ENCODE measurements at places on chromosomes 11 and 22. TPM values are rescaled to one million over a fixed set of nuclear protein-coding genes. Genes with fewer than 3 reads are reported as not detected.
A peak's percentile ranks its signal among the peaks of the same experiment; 100 is the strongest.

DNA sequence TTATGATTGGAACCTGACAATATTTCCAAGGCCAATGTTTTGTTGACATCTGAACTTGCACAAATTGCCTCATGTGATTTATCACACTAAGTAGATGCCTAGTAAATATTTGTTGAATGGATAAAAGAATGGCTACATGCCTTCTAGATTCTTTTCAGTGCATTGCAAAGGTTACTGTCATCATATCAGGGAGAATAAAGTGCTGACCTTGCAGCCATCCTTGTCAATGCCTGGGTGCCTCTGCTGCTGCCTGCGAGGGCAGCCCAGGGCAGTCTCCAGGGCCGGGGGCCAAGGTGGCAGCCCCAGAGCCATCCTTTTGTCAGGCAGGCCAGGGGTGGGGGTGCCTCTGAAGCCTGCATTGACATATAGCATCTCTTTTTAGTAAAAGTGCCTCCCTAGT, 325.6 kb upstream of the MTNR1B start:
- DNase-seq = no peak

GRCh38 chr22:20165421-20165820, 14.6 kb upstream of the CCDC188 start:
- DNase-seq = no peak

DNA sequence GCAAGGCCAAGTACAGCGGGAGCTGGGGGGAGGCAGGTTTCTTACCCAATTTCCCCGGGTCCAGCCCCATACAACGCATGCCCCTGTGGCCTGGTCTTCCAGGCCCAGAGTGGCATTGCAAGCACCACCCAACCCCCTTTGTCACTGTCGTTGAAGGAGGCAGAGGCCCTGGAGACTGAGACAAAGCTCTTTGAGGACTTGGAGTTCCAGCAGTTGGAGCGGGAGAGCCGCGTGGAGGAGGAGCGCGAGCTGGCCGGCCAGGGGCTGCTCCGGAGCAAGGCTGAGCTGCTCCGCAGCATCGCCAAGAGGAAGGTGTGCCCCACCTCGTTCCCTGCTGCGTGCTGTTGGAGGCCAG, 27.8 kb downstream of the PHLDB1 start:
- DNase-seq = no peak

DNA sequence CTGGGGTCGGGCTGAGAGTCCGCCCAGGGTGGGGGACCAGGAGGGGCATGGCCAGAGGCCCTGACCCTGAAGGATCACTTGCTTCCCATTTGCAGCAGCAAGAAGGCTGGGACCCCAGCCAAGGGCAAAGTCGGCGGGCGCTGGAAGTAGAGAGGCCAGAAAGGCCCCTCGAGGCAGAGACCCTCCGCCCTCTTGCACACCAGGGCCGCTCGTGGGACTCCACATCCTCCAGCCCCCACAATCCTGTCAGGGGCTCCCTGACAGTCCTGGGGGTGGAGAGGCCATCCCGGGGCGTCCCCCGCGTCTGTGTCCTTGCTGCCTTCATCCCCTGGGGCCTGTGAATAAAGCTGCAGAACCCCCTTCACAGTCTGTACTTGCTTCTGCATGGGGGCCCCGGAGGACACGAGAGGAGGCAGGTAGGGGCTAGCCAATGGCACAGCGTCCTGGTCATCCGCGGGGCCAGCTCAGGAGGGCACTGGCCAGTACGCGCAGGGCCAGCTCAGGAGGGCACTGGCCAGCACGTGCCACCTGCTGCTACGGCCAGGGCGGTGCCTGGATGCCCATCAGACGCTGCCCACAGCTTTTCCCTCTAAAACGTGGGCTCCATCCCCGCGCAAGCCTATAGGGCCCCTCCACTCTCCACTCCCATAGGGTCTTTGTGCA, 8.7 kb upstream of the MRPL23 start:
- no peak for DNase-seq

DNA sequence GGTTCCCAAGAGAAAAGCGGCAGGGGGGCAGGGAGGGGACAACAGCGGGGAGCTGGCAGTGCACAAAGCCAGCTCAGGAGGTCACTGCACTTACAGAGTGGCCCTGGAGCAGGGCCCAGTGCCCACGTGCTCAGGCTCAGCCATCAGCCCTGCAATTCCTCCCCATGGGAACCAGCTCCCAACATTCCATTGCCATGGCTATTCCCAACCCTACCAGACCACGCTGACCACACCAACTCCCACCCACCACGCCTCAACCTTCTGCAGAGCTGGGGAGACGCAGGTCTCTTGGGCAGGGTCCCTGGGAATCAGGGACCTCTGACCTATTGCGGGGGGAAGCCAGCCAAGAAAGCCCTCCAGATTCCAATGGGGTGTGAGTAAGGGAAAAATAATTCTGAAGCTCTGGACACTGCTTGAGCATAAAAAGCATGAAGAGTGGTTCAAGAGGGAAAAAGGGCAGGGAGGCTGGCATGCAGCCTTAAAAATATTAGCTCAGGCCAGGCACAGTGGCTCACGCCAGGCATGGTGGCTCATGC, 38.3 kb upstream of the TFIP11 start:
- no peak for DNase-seq

- DNase-seq = no peak
These were observed 79.0 kb upstream of the HSD17B12 start for GRCh38 chr11:43601511-43601910.

DNA sequence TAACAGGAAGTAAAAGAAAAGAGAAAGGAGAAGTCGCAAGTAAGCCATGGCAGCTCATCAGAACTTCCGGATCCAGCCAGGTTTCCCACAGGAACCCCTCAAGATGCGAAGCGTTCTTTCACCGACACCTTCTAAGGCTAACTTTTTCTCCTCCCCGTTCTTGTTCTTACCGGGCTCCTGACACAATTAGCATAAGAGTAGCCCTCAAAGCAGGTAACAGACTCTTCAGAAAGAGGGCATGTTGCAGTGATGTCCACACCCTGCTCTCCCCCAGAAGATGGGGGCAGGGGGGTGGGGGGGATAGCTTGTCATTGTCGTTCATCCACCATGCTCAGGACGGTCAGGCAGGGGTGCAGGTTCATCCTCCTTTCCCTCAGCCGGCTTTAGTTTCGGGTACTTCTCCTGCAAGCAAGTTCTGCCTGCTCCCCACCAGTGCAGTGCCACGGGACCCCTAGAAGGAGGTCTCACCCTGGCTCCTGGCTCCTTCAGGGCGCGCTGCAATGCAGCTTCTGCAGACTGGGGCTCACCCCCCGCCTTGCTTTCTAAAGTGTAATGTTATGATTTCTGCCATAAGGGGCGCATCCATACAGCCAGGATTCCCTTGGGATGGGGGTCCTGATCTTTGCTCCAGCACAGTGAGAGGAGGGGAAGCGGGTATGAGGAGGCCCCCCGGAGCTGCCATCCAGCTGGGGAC, 2.3 kb downstream of the OPCML start:
- no peak for DNase-seq

- DNase-seq = no peak
These were observed 10.5 kb upstream of the MGAT3 start for GRCh38 chr22:39446239-39446721.

DNA sequence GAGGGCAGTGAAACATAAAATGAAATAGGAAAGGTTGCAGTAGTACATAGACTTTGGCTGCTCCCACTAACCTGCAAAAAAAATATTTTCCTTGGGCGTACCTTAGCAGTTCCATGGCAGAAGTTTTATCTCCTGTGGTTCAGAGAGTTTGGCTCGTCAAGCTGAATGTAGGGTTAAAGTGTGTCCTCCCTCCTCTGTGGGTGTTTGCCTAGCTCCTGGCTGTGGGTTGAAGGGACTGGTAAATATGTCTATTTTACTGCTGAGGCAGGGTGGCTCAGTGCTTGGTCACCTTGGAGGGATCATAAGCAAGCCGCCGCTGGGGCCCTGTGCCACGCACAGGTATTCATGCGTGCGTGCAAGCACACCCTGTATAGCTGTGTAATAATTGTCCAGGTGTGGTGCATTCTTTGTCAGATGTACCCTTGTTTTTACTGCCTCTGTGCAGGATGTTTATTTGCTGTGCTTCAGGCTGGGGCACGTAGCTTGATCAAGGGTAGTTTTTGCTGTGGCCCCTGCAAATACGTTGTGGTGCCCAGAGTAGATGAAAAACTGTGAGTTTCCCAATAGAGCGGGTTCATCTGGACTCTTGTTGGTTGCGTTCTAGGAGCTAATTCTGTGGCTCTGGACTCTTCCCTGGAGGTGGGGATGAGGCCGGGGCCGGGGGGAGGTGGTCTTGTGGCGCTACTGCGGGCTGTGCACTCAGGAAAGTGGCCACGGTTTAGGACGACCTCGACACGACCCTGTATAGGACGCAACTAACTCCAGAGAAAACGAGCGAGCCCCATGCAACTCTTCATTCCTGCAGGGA, 732 bp upstream of the SORL1 start:
- peak; percentile 84 for DNase-seq

GRCh38 chr11:101914341-101914737, 471 bp upstream of the CEP126 start:
- no peak for DNase-seq

GRCh38 chr11:44633641-44634040, 68.2 kb downstream of the CD82 start:
- no peak for DNase-seq

DNA sequence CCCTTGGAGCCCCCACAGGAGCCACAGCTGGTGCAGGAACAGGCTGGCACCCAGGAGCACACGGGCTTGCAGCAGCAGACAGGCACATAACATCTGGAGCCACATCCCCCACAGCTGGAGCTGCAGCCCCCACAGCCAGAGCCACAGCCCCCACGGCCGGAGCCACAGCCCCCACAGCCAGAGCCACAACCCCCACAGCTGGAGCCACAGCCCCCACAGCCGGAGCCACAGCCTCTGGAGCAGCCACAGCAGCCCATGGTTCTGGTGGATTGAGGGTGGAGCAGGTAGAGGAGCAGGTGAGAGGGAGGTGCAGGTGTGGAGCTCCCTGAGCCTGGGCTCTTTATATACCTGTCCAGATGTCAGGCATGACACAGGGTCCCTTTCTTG, at the start of gene KRTAP5-2:
TSS of gene KRTAP5-2 (minus strand) at position 301 of the 387 bp plus-strand sequence. CDS start at position 257, 44 bp downstream.
- DNase-seq = no peak

- no peak for DNase-seq
These were observed 5.2 kb downstream of the KCNJ4 start for GRCh38 chr22:38449776-38450175.

DNA sequence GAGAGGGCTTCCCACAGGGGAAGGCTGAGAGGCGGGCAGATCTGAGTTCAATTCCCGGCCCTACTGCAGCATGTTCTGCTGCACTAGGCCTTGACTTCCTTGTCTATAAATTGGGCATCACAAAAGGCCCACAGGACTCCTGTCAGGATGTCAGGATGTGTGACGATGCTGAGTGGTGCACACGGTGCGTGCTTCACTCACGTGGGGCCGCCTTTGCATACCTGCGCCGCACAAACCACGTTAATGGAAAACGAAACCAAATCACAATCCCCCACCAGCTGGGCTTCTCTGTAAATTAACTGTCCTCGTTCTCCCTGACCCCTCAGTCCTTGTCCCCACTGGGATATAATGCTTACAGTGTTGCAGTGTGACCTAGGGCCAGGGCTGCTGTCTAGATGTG, 32.3 kb upstream of the TSPAN18 start:
- DNase-seq = no peak

GRCh38 chr11:128472128-128473089, 114.9 kb downstream of the ETS1 start:
- DNase-seq = peak; percentile 73

- no peak for DNase-seq
These were observed 65.4 kb downstream of the TP53I11 start for GRCh38 chr11:44885065-44885810.

GRCh38 chr11:99188221-99188620, 167.5 kb downstream of the CNTN5 start:
- no peak for DNase-seq

DNA sequence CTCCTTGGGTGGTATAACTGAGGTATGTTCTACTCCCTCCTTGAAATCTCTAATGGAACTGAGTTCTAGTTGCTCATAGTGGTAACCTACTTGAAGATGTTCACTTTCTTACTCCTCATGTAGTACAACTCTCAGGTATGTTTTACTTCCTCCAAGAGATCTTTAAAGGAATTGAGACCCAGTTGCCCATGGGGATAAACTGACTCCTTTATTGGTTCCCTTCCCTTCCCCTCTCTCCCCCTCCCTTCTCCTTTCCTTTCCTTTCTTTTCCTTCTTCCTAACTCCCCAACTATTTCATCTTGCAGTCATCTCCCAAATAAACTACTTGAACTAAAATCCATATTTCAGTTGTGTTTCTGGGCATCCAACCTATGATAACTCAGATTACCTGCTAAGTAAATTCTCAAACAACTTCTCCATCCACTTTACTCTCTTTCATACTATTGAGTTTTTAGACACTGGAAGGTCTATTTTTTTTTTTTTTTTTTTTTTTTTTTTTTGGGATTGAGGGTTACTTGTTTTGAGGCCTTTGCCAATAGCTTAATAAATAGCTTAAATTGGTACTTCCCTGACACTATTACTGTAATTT, 7.9 kb upstream of the TRIM68 start:
- no peak for DNase-seq

GRCh38 chr22:50248196-50249081, 2.6 kb downstream of the HDAC10 start:
- DNase-seq = peak; percentile 44

DNA sequence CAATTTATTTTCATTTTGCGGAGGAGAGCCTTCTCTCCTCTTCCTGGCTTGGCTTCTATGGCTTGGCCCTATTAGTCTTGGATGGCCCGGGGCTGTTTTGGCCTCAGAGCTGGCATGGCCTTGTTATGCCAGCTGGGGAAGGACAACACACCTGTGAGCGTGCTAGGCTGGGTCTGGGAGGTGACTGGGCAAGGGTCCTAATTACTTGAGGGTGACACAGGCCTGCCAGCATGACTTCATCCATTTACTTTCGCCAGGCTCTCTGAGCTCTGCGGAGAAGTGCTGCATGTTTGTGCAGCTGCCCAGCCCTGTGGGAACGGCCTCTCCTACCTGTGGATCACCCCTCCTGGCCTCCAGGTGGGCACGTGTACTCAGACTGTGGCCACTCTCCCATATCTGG, 153.6 kb downstream of the SNX19 start:
- DNase-seq = no peak

Gene PRG3
- not detected for total RNA-seq

Gene DEPDC7
- 3.3 TPM for total RNA-seq

Gene MMP10
- not detected for total RNA-seq

Gene NAALAD2
- not detected for total RNA-seq

Gene INPPL1
- total RNA-seq = 133 TPM

Gene OR51B5
- total RNA-seq = not detected

Gene NTM
- not detected for total RNA-seq

Gene GLB1L2
- 79.0 TPM for total RNA-seq

Gene BCO2
- 0.84 TPM for total RNA-seq

Gene OR2D2
- total RNA-seq = not detected

Gene ENTHD1
- not detected for total RNA-seq

Measured in HT-29 (cell line).